Activated CD4-positive, alpha-beta T cell treated with anti-CD3 and anti-CD28 coated beads for 48 hours (primary cell): ENCODE measurements at places on chromosomes 11 and 22.

DNA sequence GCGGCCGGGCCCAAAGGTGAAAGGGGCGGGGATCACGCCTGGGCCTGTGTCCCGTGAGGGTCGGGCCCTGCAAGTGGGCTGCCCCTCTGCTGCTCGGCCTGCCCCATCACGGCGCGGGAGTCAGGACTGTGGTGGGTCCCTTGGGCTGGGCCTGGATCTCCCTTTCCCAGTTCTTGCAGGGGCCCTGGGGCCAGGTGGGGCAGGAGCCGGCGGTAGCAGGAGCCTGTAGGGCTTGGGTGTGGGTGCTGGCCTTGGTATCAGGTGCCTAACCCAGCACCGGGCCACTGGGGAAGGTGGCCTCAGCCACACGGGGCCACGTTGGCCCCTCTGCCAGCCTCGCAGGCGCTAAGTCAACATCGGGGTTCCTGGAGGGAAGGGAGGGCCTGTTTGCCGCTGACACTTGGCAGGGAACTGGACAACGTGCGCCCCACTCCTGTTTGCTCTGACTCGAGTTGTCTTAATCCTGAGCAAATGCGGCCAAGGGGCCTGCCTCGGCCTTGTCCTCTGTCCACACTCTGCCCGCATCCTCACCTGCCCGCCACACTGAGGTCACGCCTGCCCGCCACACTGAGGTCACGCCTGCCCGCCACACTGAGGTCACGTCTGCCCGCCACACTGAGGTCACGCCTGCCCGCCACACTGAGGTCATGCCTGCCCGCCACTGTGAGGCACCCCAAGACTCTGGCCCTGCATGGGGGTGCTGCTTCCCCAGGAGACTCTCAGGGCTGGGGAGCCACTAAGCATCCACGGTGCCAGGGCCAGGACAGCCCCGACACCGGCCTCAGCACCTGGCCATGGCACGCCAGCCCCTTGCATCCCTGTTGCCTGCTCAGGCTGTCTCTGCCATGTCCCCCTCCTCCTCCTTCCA lies 14.2 kb upstream of the MUC5B start:
- no peak for DNase-seq

GRCh38 chr11:84524422-84525051 lies 1102.6 kb downstream of the DLG2 start:
- no peak for DNase-seq

DNA sequence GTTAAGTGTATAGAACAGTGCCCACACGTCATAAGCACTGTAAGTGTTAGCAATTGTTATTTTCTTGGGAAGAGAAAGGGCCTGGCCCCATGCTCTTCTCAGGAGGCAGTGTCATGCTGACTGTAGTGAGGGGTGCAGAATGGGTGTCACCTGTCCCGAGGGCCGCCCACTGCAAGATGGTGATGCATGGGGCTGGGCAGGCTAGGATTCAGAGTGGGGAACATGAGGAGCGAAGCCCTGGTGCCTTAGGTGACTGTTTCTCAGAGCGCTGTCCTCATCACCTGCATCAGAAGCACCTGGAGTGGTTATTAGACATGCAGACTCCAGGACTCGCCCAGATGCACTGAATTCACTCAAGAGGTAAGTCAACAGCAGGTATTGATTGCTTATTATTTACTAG lies 101.0 kb upstream of the PARVA start:
- DNase-seq, result no peak

DNA sequence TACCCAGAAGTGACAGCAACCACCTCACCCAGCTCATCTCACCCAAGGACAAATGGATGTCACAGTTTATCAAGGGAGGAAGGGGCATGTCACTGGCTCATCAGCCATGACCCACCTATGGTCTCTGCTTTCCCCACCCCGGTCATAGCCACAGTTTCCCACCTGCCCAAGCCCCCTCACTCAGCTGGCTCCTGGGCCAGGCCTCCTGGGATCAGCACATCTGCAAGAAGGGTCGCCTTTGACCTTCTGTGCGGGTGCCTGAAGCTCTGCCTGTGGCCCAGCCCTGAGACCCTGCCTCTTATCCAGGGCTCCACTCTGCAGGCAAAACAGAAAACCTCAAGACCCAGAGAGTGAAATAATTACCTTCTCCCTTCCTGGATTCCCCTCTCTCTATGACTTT lies 236.4 kb downstream of the BUD13 start:
- no peak for DNase-seq

DNA sequence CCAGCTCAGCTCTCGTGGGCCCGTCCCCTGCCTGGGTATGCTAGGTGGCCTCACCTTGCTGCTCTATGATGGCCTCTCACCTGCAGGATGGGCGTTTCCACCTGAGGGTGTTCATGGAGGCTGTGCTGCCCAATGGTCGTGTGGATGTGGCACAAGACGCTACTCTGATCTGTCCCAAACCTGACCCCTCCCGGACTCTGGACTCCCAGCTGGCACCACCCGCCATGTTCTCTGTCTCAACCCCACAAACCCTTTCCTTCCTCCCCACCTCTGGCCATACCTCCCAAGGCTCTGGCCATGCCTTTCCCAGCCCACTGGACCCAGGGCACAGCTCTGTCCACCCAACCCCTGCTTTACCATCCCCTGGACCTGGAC lies 2.1 kb downstream of the ZP1 start:
- no peak for DNase-seq
